ENCODE measurements at places on chromosomes 1 and 21.

- DNase-seq: no peak
Observed at GRCh38 chr1:39680751-39681150, 8.8 kb upstream of the NT5C1A start.

DNA sequence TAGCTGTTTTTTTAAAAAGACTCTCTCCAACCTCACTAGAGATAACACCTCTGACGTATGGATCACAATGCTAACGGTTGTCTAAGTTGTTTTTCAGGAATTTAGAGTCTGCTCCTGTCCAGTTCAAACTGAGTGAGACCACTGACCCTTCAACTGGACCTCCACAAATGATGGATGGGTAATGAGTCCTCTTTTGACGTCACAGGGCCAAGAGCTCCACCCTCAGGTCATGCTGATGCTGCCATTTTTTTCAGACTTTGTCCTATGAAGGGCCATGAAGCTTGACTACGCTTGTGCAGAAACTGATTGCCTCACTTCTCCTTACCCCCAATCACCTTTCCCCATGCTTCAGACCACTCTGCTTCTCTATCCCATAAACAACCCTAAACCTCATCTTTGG lies 16.6 kb downstream of the GRIK3 start:
- no peak for DNase-seq

DNA sequence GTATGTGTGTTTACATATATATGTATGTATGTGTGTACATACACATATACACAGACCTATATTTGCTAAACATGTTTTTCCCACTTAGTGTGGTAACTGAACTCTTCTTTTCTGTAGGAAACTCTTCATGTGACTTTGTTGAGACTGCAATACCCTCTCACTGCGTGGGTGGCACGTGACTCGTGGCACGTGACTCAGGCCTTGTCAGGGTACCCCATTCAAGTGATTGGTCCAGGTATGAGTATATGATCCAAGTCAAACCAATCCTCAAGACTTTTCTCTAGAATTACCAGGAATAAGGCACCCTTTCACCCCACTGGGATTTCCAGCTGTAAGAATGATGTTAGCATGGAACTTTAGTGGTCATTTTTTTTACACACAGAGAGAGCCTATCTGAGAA lies 149.2 kb upstream of the KCNK2 start:
- no peak for DNase-seq

- DNase-seq: no peak
Observed at GRCh38 chr1:61120998-61121397, 38.6 kb downstream of the NFIA start.

GRCh38 chr1:64006276-64007051 lies 197.0 kb upstream of the UBE2U start:
- no peak for DNase-seq

DNA sequence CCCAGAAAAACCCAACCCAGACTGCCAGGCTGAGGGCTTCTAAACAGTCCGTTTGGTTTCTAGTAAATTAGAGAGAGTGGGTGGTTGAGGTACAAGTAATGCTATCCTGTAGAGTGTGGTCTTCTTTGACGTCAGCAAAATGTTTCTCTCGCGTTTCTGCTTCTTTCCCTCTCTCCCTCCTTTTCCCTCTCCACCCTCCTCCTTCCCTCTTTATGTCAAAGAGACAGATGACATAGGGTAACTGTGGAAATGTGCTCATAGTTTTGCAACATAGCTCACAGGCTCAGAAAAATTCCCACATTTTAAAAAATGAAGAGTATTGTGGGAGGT lies 158.3 kb downstream of the TOMM20 start:
- no peak for DNase-seq

DNA sequence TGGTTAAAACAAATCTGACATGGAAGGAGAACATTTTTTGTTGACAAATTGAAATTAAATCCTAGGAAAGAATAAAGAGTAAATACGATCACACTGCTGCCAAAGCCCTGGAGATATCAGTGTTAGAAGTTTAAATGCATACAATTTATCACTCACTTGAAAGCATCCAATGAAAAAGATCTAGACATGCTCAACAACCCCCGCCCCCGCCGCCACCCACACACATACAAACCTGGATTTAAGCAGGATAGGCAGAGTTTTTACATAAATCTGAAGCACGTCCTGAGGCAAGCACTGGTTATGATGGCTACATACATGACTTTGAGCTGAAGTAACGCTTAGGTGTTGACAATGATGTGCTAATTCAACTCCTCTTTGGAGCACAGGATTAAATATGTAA lies 58.5 kb downstream of the LYST start:
- DNase-seq: no peak

- no peak for DNase-seq
Observed at GRCh38 chr1:156795787-156796186, 20.9 kb downstream of the SH2D2A start.

GRCh38 chr1:211210052-211210451 lies 49.1 kb upstream of the RCOR3 start:
- DNase-seq: no peak

GRCh38 chr1:204520834-204521709 lies 4.9 kb downstream of the MDM4 start:
- DNase-seq: peak; percentile 26

- DNase-seq: no peak
Observed at GRCh38 chr1:3248155-3249141, 179.4 kb downstream of the PRDM16 start.

- DNase-seq: no peak
Observed at GRCh38 chr1:76279101-76279748, 204.7 kb downstream of the ST6GALNAC3 start.

DNA sequence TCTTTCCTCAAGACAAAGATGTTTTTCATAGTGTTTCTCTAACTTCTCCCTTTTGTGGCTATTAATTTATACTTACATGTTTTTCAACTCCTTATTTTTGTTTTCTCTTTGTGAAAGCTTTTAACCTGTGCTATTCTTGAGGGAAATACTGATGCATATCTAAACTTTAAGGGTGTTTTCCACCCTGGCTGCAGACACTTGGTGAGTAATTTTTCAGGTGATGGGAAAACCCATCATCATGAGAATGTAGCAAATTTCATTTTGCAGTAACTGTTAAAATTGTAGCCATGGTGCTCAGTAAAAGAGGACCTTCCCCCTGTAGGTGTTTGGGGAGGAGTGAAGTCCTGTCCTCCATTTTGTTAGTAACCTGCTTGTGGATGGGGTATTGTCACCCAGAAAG lies 124.2 kb downstream of the LIPI start:
- no peak for DNase-seq

DNA sequence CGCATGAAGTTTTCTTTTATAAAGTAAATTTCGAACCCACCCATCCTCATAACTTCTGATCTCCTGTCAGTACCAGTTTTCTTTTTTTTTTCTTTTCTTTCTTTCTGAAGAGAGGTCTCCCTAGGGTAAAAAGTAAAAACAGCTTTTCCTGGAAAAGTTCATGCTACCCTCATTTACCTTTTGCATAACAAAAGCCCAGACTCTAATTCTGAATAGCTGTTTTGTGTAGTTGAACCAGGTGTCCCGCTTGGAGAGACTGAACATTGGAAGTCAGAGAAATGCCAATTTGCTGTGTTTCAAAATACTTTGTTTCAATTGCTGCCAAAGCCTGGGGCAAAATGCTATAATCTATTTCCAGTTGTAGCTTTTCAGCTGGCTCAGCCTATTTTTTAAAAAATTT lies 113.7 kb upstream of the RUNX1 start:
- DNase-seq: no peak

GRCh38 chr21:30988706-30989105 lies 49.6 kb downstream of the KRTAP19-8 start:
- no peak for DNase-seq

- DNase-seq: no peak
Observed at GRCh38 chr21:34836933-34837505, 168.2 kb downstream of the CLIC6 start.

GRCh38 chr1:26321315-26322041 lies 3.7 kb downstream of the CD52 start:
- DNase-seq: peak; percentile 62

DNA sequence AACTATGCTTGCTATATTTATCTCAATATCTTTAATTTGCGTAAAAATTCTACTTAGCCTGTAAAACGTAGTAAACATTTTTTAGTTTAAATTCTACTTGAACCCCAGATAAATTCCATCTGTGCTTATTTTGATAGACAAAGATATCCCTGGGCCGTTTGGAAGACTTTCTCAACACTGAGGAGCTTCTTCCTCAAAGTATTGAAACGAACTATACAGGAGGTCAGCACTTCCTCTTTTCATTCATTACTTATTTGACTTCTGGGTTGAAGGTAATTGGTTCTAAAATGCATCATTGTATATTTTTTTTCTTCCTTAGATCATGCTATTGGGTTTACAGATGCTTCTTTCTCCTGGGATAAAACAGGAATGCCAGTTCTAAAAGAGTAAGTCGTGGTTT lies 74.7 kb downstream of the HSPA13 start:
- DNase-seq: no peak

DNA sequence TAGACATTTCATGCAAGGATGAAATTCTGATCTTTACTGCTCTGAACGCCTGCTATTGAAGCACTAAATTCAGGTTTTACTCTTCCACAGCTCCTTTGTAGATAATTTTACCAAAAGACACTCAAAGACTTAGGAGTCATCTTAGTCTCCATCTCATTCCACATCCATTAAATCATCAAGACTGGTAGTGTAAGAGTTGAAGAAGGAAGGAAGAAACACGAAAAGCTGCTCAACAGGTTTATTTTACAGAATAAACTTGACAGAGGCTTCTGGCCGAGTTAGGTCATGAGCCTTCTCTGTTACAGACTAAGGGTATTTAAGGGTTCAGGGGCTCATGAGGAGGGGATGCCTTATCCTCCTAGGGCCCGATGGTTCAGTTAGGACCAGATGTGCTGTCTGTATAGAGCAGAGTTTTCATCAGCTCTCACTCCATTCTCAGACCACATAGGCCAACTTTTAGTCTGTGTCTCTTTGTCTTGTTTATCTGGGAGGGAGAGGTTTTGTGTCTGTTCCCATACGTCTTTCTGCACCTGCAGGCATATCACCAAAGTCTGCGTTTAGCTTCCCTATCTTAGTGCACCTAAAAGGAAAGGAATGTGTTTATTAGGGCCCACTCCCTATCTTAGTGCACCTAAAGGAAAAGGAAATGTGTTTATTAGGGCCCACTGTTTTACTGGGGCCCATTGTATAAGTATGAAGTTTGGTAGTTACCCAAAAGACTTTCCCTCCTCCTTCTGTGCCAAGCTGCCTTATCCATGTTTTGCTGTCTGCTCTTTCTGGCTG lies 57.4 kb upstream of the RGS18 start:
- no peak for DNase-seq

DNA sequence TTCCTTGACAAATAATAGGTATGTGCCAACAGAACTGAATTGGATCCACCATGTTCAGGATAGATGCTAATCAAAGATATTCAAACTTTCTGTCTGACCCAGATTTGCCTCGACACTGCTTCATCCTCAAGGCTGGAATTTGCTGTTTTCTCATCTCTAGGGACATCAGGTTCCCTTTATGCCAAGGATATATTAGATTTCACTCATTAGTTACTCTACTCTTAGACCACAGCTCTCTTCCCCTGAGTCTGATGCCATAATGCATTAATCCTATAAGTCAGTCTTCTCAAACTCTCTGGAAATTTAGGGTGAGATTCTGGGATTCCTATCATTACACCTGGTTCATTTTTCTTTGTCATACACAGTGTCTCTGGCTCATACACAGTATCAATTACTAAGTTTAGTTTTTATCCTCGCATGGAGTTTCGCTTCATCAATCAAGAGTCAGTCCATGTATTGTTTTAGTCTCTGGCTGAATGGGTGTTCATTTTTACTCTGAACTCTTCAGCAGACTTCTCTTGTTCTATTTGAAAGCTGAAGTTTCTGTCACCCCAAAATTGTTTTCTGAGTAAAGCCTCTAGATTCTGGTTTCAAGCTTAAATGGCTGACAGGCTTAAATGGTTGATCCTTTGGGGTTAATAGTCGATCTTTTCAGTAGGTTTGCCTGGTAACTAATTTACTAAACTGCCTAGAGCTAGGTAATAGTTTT lies 9.3 kb upstream of the DCAF6 start:
- DNase-seq: no peak

DNA sequence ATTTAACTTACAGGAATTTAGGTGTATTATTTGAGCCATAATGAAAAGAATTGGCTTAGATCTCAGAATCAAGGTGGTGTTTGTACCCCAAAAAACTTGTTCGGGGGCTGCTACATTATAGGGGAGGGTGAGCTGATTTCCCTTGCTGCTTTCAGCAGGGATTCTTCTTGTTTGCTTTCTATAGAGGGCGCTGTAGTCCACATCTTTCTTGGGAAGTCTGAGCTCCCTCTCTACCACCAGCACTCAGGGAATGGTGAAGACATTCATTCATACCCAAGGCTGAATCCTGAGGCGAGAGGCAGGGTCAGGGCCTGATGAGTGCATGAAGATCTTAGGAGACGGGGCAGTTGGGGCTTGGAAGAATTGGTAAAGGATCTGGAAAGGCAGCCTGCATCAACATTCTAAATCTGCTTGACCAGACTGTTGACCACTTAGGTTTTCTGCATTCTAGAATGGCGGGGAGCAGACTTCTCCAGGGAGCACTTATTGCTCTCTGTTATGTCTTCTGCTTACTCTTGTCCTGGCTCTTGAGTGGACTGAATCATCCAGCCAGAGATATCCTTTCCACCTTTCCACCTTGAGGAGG lies 18.9 kb downstream of the SPATA46 start:
- DNase-seq: no peak

- no peak for DNase-seq
Observed at GRCh38 chr1:8021676-8022266, 4.3 kb downstream of the ERRFI1 start.

DNA sequence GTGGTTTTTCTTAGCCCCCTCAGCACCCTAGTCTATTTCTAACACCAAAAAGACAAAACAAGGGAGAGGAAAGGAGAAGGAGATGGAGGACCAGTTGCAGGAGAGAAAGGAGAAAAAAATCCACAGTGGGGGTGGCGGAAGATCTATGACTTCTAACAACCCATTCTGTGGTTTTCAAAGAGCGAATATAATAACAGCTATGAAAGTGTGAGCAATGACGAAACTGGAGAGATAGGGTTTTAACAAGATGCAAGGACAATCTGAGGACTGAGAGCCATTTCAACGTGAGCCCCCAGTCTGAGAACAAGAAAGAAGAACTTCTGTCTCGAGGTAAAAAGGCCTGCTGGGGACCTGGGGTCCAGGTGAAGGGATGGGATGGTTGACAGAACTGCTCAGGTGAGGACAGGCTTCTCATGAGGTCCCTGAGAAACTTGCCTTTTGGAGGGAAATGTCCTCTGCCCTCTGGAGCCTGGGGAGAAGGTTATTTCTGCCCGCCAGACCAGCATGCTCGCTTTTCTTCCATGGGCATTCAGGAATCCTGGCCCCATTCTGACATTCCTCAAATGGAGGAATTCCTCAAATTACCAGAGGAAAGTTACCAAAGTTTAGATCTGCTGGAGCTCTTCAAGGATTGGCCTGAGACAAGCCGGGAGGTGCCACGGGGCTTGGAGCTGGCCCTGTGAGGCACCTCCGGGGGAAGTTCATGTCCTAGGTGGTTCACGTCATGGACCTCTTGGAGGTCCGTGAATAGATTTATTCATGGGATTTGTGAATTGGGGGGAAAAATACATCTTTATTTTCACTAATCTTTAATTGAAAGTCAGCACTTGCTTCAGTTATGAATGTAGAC lies at the start of gene CD160:
TSS of gene CD160 (plus strand) at position 270 of the 850 bp plus-strand sequence. CDS start 8,829 bp downstream, outside the sequence.
- no peak for DNase-seq

Data from NCI-H2171 (cell line).